ENCODE measurements at places on chromosomes 7 and 10. TPM values are rescaled to one million over a fixed set of nuclear protein-coding genes. Genes with fewer than 3 reads are reported as not detected.

Gene DNAH11
- total RNA-seq, result 0.12 TPM

Gene TLL2
- 11.6 TPM for total RNA-seq

DNA sequence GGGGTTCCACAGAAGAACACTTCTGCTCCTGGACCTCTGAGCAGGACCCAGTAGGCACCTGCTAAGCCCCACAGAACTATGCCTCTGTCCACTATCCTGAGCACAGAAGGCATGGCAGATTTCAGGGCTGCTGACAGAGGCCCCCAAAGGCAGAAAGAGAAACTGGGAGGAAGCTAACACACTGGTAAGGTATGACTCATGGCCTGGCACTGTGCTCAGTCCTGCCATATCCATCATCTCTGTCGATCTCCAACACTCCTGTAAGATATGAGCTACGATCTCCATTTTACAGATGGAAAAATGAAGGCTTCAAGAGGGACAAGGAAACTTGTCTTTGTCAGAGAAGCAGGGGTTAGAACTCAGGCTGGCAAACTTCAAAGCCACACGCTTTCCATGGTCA lies 62.2 kb downstream of the GRID1 start:
- no peak for DNase-seq

GRCh38 chr10:69629897-69630650 lies at the start of gene FAM241B:
Gene FAM241B (plus strand): TSS chr10:69630247. CDS start chr10:69631744, 1,497 bp downstream.
- peak; percentile 73 for DNase-seq

DNA sequence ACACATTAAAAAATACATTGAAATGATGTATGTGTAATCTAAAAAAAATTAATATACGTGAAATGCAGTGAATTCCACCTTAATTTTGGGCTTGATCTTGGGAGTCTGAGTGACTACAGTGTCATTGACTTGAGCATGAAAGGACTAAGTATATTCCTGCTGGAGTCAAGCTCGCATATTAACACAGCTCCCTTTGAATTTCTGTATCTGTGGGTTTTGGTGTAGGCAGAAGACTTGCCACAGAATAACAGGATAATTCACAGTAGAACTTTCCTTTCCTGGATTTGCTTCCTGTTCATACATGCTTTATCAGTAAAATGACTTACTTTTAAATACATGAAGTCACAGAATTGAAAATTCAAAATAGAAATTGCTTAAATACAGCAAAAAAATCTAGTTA lies 55.3 kb downstream of the PPP1R9A start:
- DNase-seq, result no peak

Gene HOXA2
- 0.12 TPM for total RNA-seq

DNA sequence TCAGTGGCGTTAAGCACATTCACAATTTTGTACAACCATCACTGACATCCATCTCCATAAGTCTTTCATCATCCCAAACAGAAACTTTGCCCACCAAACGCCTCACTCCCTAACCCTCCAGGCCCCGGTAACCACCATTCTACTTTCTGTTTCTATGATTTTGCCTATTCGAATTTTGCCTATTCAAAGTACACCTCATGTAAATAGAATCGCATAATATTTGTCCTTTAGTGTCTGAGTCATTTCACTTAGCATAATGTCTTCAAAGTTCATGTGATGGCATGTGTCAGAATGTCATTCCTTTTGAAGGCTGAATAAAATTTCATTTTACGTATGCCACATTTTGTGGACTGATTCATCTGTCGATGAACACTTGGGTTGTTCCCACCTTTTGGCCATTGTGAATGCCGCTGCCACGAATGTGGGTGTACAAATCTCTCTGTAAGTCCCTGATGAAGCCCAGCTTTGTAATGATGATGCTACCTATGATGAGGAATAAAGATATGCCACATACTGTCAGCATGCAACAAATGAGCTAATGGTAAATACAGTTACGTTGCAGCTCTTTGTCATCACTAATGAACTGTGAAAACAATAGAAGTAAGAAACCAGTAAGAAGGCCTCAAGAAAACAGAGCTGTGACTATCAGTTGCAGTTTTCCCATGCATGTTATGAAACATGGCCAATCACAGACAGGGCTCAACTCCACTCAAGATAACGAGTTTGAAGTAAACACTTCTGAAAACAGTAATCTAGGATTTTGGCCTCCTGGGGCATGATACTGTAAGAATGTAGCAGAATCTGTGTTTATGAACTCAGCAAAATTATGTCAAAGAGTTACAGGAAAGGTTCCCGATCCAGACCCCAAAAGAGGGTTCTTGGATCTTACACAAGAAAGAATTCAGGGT lies 120.0 kb downstream of the ADAM12 start:
- DNase-seq, result no peak

All from left ventricle myocardium superior (tissue), 1 donor.